ENCODE measurements at places on chromosomes 1 and 21. TPM values are rescaled to one million over a fixed set of nuclear protein-coding genes. Genes with fewer than 3 reads are reported as not detected.

- no peak overlapping the region for H3K27ac ChIP-seq
- peaks cover 34% of the 10 kb centered on the region for H3K36me3 ChIP-seq
- H3K4me1 ChIP-seq: no peaks in the 10 kb centered on the region
- no peak for DNase-seq
These were observed 35.0 kb downstream of the DHCR24 start for GRCh38 chr1:54851936-54852524.

DNA sequence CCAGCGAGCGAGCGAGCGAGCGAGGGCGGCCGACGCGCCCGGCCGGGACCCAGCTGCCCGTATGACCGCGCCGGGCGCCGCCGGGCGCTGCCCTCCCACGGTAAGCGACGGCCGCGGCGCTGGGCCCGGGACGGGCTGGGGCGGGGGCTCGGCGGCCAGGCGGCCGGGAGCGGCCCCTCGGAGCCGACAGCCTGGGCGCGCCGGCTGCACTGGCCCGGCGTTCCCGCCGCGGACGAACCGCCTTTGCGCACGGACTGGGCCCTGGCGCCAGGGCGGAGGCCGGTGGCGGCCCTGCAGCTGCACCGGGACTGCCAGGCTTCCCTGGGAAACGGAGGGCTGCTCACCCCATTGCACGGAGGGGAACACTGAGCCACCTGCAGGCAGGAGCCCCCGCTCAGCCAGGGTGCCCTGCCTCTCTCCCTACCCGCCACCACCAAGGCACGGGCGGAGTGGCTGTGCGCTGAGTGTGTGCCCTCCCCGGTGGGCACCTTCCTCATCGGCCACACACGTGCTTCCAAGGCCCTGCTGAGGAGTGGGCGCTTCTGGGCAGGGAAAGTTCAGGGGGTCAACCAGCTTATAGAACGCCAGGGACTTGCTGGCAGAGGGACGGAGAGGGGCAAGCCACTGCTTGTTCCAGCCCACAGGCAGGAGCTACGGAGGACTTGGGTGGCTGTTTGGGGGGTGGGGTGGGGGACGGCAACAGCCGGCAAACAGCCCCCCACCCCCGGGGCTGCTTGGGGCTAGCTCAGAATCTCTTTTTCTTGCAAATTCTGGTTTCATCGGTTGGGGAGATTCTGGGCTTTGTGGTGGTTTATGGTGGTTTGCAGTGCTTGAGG, 532 bp downstream of the CSF1 start:
- no peak overlapping the region for H3K27ac ChIP-seq
- H3K27me3 ChIP-seq: peaks cover 14% of the 10 kb centered on the region
- no peaks in the 10 kb centered on the region for H3K36me3 ChIP-seq
- H3K4me3 ChIP-seq: peak overlapping the region; percentile 46

Gene CD5L
- not detected for total RNA-seq

GRCh38 chr1:218679988-218680748, 335.0 kb downstream of the TGFB2 start:
- no peaks in the 10 kb centered on the region for H3K36me3 ChIP-seq
- no peak for DNase-seq
- no peak overlapping the region for H3K4me3 ChIP-seq
- H3K4me1 ChIP-seq: no peaks in the 10 kb centered on the region

Data from natural killer cell (primary cell).